ENCODE measurements at places on chromosomes 2 and 18.

DNA sequence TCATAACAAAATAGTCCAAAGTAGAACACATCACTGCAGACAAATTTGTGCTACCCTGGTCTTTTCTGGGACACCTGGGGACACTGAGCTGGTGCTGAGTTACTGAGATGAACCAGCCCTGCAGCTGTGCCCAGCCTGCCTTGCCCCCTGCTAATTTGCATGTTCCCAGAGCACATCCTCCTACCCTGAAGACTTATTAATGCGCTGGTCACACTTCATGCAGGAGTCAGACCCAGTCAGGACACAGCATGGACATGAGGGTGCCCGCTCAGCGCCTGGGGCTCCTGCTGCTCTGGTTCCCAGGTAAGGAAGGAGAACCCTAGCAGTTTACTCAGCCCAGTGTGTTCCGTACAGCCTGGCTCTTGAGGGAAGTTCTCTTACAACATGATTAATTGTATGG, 1518.3 kb downstream of the RPIA start:
- no peak for DNase-seq

DNA sequence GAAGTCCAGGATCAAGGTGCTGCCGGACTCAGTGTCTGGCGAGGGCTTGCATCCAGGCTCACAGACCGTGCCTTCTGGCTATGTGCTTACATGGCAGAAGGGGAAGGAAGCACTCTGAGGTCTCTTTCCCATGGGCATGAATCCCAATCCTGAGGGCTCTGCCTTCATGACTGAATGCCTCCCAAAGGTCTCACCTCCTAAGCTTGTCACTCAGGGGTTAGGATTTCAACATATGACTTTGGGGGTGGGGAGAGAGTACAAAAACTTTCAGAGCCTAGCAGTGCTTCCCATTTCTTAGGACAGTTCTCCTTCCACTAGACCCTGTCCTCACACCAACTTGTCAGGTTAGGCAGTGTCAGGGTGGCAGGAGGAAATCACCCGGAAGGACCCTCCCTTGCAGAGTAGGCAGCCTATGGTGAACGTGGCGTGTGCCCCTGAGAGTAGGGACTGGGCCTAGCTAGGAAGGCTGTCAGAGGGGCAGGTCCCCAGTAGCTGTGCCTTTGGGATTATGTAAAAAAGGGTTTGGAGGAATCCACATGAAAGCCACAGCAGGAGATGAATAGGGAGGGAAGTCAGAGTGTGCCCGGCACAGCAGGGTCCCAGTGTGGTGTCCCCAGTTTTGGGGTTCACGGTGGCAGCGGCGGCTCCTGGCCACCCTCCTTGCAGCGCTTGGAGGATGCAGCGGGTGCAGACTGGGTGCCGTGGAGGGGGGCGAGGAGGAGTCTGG, 233.3 kb downstream of the LDLRAD4 start:
- DNase-seq: peak; percentile 38

DNA sequence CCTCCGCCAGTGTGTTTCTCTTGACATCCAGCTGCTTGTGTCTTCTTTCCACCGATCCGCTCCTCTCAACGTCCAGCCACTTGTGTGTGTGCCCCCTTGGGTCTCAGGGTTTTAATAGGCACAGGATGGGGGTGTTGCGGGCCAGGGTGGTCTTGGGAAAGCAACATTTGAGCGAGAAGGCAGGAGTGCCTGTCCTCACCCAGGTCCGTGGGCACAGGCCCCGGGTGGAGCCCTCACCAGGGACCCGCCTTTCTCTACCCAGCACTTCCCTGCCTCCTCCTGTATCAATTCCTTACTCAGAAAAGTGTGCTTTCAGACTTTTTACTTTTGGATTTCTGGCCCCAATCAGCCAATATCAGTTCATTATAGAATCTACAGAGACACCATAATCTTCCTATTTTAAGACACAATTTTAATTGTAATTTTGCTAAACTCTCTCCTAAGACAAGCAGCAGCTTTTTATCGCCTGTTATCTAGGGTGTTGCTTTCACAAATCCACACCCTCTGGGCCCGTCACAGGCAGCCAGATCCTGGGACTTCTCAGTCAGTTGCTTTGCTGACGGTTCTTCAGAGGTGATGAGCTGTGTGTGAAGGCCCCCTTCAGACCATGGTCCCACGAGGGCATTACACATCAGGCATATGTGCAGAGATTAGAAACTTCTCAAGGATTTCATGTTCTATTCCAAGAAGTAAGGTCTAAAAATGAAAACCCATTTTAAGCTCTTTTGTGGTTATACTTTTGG, 96.0 kb upstream of the FHL2 start:
- DNase-seq: no peak

DNA sequence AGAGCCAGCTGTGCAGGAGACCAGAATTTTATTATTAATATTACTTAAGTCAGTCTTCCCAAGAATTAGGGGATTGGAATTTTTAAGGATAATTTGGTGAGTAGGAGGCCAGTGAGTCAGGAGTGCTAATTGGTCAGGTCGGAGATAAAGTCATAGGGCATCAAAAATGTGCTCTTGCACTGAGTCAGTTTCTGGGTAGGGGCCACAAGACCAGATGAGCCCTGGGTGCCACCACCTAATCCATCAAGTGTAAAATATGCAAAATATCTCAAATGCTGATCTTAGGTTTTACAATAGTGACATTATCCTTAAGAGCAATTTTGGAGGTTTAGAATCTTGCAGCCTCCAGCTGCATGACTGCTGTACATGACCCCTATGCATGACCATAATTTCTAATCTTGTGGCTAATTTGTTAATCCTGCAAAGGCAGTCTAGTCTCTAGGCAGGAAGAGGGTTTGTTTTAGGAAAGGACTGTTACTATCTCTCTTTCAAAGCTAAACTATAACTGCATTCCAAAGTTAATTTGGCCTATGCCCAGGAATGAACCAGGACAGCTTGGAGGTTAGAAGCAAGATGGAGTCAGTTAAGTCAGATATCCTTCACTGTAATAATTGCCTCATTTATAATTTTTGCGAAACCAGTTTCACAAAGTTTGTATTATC, 215.9 kb downstream of the RNF152 start:
- peak; percentile 3 for DNase-seq

GRCh38 chr2:98164256-98164655, 77.3 kb downstream of the VWA3B start:
- no peak for DNase-seq

GRCh38 chr2:127564429-127565260, 29.2 kb downstream of the MYO7B start:
- DNase-seq: no peak

- DNase-seq: no peak
Measured at GRCh38 chr2:150859877-150860276, 372.4 kb upstream of the RND3 start.

DNA sequence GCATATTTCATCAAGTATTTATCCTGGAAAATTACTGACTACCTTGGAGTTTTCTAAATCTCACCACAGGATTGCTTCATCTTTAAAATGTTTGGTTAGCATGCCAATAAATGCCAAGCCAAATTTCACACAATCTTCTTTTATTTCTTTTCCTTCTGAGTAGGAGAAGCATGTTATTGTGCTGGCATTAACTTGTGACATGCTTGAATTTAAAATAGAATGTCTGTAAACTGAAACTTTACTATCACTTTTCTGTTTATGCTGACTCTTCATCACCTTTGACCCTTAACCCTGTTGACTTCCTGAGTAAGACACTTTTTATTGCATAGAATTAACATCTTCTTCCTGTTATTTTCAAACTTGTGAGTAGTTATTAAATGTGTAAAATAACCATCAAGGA, 56.2 kb upstream of the LRRTM4 start:
- no peak for DNase-seq

GRCh38 chr2:96103187-96103601, 13.2 kb downstream of the ADRA2B start:
- DNase-seq: no peak

DNA sequence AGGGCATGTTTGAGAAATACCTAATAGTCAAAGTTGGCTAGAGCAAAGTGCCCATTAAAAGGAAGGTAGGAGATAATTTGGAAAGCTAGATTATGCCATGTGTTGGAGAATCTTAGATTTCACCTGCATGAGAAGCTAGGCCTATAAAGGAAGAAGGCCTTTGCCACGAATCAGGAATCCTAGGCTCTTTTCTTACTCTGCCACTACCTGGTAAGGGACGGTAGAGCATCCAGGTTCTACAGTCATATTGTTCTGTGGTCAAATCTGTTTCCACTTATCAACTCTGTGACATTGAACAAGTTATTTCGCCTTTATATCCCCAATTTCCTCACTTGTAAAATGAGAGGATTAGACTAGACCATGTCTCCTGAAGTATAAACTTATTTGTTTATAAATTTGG, 3.6 kb upstream of the KCNJ3 start:
- DNase-seq: no peak

GRCh38 chr18:59708988-59709387, 11.8 kb upstream of the CCBE1 start:
- no peak for DNase-seq

DNA sequence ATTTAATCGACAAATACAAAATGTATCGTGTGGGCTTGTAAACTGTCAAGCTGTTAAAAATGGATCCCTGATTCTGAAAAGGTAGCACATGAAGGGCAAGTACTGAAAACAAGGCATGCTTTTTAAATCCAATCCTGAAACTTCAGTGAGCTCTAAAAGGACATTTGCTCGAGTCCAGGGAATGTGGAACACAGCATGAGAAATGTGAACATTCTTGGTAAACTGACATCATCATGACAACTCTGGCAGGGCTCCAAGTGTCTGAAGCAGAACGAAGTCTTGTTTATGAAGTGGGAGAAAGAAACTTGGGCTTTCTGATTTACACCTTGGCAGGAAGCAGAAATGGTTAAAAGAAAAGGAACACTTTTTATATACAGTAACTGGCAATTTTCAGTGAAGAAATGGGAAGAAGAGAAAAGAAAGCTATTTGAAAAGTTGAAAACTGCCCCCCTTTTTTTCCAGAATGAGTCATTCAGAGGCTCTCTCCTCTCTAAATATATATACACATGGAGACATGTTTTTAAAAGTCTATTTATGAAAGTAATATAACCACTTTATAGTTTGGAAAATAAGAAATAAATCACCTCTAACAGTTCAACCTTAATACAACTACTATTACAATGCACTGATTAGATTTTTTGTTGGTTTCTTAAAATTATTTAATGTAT, 120.8 kb downstream of the GAREM1 start:
- peak; percentile 65 for DNase-seq

- no peak for DNase-seq
Measured at GRCh38 chr2:37244017-37244416, 12.6 kb downstream of the NDUFAF7 start.

- peak; percentile 74 for DNase-seq
Measured at GRCh38 chr2:113877711-113878598, 11.9 kb upstream of the ACTR3 start.

DNA sequence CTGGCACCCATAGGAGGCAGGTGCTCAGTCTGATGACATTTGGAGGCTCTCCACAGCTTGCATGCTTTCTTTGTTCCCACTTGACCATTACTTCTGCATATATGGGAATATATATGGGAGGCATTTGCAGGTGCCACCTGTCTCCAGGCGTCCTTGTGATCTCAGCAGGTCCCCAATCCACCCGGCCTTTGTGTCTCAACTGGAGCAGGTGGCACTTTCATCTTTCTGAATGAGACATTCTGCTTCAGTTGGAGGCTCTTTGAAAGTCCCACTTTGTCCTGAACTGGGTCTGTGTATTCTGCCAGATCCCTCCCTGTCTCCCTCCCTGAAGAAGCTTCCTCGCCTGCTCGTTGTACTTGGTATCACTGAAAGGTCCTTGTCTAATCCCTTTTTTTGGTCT, 318.1 kb upstream of the EPAS1 start:
- no peak for DNase-seq

GRCh38 chr18:63585988-63586387, 1.2 kb upstream of the SERPINB13 start:
- no peak for DNase-seq

DNA sequence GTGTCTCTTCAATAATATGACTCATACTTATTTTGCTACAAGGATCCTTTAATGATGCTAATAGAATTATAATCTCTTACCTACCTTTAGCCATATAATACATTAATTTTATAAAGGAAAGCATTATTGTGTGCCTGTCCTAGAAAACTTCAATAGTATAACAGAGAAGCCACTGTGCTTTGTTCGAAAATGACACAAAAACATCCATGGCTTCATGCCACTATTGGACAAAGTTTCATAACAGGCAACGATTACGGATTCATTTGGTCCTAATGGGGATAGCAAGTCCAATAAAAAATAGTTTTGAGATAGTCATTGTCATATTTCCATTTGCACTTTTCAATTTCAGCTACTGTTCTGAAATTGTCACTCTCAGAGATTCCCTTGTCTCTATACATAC, 52.5 kb upstream of the CCDC150 start:
- DNase-seq: no peak

DNA sequence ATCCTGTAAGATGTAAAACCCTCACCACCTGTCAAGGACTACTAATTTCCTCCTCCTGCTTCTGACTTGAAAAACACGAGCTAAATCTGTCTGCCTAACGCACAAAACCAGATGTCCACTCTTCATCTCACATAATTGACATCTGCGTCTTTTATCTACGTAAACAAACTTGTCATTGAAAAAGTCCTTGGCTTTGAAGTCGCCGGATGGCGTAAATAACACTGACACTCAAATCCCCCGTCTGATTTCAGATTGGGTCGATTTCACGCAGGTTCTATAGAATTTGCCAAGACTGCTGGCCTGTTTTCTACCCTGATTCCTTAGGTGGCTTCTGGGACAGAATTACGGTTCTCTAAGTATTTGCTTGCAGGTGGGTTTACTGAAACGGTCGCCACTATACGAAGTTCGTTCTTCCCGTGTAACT, 539 bp upstream of the MOB4 start:
- peak; percentile 9 for DNase-seq

- peak; percentile 96 for DNase-seq
Measured at GRCh38 chr2:119255760-119256581, 32.3 kb downstream of the STEAP3 start.

GRCh38 chr2:203683932-203684556, 22.4 kb upstream of the CD28 start:
- DNase-seq: peak; percentile 97

DNA sequence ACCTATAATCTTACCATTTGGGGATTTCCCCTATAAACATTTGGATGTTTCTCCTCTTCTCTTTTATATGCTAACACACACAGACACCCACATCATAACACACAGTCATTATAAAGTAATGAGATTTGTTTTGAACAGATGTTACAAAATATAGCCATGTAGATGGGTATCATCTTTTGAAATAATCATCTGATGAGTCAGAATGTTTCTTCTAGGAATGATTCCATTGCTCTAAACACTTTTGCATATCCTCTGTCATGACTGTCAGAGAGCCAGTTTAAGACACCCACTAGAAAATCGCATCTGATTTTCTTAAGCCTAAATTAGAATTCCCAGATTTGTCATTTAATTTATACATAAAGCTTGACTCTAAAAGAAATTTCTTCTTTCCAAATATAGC, 442.6 kb downstream of the CMPK2 start:
- DNase-seq: no peak

DNA sequence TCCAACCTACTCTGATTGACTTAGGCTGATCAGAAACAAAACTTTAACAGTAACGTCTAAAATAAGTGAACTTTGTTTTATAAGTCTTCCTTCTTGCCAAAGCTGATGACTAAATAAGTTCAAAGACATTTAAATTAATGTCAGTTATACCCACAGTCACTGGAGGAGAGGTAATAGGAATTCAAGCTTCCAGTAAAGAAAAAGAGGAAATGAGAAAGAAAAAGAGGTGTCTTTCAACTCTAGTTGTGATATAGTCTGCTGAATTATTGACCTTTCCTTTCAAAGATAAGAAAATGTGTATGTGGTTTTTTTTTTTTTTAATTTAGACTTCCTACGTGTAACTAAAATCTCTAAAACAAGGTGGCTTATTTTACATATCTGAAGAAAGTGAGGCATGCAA, 191.5 kb downstream of the SLC8A1 start:
- peak; percentile 10 for DNase-seq

Measured in M059J (cell line).